T follicular helper cell (primary cell): ENCODE measurements at places on chromosomes 4 and X.

DNA sequence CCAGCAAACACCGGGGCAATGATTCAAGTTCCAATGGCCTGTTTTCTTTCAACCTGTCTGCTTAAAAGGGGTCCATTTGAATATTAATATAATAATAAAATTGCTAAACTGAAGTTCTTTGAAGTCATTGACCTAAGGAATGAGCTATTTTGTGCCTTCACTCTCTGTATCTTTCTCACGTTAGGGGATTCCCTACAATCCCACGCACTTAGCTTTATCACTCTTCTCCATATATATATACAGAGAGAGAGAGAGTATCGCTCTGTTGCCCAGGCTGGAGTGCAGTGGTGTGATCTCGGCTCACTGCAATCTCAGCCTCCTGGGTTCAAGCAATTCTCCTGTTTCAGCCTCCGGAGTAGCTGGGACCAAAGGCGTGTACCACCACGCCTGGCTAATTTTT, 83.9 kb upstream of the NWD2 start:
- no peak for DNase-seq

GRCh38 chr4:56052481-56052880, 103.7 kb downstream of the CEP135 start:
- no peak for DNase-seq

- no peak for DNase-seq
These were observed 42.4 kb downstream of the HTR2C start for GRCh38 chrX:114626323-114626722.

- no peak for DNase-seq
These were observed 134.3 kb upstream of the RPS6KA6 start for GRCh38 chrX:84322083-84322827.

- DNase-seq = no peak
These were observed 131.7 kb upstream of the FAM47B start for GRCh38 chrX:34810916-34811315.

DNA sequence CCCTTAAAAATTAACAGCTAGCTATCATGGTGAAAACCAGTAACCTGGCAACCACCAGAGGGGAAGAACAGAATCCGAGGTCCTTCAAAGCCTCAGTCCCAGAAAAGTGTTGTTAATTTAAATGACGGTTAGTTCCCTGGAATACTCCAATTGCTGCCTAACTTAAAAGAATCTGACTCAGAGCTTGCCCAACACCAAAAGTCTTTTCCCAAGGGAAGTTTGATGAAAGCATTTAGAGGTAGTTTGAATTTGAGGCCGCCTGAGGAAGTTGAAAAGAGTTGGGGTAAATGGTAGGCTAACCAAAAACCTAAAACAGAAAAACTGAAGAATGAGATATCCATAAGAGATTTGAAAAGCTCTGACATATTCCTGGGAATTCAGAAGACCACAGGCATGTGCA, 46.6 kb downstream of the IL13RA2 start:
- no peak for DNase-seq

- no peak for DNase-seq
These were observed 63.2 kb downstream of the MGST2 start for GRCh38 chr4:139728840-139729239.

DNA sequence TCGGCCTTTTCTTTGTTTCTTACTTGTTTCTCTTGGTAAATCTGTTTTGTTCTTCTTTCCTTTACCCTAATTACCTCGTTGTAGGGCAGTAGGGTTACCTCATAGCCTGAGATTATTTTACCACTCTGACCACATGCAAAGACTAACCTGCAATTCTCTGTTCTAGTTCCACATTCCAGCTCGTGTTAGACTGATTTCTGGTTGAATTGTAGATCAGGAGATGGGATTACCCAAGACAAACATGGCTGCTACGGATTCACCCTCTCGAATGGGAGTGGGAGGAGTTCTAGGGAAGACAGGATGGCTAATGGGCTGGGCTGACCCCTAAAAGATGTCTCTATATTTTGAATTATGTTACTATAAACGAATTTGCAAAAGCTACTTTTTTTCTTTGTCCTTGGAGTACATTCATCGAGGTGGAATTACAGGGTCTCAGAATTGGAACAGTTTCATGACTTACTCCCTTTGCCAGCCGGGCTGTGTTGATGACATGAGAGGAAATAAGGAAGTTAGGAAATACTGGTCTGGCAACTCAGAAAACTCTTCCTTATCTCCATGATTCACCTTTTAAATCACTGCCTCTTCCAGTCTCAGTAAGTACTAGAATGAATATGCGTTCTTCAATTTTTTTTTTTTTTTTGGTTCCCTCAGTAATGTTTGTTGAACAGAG, 36.7 kb upstream of the FBXW7 start:
- no peak for DNase-seq
